ENCODE measurements at places on chromosomes 2 and 18. TPM values are rescaled to one million over a fixed set of nuclear protein-coding genes. Genes with fewer than 3 reads are reported as not detected.

The C2orf74 gene
- total RNA-seq = 22.5 TPM

The GALNT5 gene
- 9.5 TPM for total RNA-seq

The RNF152 gene
- 1.9 TPM for total RNA-seq

The DOCK10 gene
- total RNA-seq = 13.8 TPM

The TMEM185B gene
- total RNA-seq = 29.4 TPM

The GPAT2 gene
- total RNA-seq = 2.5 TPM

The AGXT gene
- total RNA-seq = not detected

The TUBA3E gene
- total RNA-seq = not detected
